ENCODE measurements at places on chromosomes 1 and 21.

DNA sequence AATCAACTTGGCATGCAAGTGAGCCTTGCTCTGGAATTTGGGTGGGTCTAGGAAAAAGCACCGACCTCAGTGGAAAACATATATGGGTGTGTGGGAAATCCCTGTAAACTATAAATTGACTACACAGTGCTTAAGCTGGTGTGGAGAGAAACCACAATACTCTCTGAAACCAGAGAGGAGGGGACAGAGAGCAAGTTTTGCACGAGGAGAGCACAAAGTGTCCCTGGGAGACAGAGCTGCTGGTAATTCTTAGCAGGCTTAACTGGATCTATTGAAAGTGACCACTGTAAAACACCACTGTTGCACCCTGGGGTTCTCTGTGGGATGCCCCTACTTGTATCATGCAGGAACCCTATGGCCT, 12.8 kb downstream of the KCNJ15 start:
- no peak for DNase-seq

DNA sequence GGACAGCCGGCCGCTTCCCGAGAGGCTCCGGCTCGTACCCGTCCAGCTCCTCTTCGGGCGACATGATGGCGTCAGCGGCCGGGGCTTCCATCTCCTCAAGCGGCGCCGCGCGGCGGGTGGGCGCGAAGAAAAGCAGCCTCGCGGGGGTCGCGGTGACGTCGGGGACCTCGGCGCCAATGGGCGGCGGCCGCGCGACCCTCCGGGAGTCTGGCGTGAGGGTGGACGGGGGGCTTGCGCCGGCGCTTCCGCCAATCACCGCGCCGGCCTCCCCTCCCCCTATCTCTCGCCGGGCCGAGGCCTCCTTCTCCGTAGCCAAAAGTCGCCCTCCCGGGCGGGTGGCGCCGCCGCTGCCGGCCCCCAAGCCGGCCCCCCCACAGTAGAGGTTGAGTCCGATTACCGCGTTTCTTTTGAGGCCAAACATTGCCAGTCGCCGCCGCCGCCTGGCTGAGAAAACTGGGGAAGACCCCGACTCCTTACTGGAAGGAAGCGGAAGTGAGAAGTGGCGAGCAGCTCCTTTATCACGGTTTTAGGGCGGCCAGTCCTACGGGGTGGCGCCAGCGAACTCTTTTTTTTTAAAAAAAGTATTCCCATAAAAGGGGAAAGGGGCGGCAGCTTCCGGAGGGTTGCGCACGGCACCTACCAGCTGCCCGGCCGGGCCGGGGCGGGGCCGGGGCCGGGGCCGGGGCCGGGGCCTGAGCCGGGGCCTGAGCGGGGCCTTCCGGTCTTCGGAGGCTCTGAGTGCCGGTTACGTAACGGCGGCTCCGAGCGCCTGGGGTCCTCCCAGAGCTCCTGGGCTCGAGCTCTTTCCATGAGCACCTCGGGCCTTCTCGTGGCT, at the start of gene MCL1:
MCL1 (minus strand) TSS at position 501 of the 835 bp plus-strand sequence; CDS start at position 421, 80 bp downstream.
- DNase-seq: peak; percentile 71

- DNase-seq: no peak
These were observed 15.1 kb downstream of the USP33 start for GRCh38 chr1:77744576-77744975.

GRCh38 chr1:209030454-209031167, 552.9 kb upstream of the CAMK1G start:
- no peak for DNase-seq

- no peak for DNase-seq
These were observed 3.8 kb upstream of the GRHL3 start for GRCh38 chr1:24315391-24315790.

DNA sequence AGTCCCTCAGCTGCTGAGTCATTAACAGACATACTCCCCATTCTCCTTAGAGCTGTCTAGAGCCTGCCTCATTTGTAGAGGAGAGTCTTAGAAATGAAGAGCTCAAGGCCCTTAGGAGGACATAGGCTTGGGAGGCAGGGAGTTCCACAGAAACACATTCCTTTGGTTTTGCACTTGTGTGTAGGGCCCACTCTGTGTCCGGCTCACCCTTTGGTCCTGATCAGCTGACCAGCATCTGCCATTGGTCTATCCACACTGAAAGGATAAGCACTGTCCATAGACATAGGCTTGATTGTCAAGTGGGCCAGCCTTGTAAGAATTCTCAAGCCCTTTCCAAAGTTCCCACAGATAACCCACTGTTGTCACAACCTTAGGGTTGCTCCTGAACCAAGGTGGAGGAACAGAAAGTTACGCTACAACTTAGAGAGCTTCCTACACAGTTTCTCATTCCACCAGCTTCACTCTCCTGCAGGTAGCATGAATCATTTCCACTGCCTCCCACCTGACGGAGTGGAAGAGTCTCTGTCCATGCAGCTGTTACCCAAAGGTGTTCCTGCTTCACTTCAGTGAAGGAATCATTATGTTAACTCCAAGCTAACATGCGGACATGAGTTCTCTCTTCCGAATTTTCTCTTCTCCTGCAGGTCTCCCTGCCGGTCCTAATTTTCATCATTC, 96.1 kb downstream of the TNFSF18 start:
- no peak for DNase-seq

DNA sequence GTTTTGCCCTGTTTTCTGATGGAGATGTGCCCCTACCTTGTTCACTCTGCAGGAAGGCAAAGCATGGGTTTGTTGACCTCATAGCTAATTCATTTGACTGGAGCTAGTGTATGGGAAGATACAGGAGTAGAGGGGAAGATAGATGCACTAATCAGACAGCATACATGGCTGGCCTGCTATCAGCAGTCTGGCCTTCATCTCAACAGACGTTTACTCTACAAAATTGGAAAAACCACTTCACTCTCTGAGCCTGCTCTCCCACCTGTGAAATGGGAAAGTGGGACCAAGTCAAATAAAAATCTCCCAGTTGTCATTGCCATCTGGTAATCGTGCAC, 235.2 kb upstream of the RAB4A start:
- no peak for DNase-seq

DNA sequence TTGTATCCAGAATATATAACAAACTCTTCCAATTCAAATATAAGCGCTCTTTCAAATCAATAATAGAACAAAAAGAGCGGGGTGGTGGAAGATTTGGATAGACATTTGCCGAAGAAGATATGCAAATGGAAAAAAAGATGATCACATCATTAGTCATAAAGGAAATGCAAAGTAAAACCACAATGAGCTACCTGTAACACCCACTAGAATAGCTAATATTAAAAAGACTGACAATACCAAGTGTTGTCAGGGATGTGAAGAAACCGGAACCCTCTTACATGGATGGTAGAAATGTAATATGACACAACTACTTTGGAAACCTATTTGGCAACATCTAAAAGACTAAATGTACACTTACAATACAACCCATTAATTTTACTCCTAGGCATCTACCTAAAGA, 5.7 kb upstream of the TRAF5 start:
- DNase-seq: no peak

DNA sequence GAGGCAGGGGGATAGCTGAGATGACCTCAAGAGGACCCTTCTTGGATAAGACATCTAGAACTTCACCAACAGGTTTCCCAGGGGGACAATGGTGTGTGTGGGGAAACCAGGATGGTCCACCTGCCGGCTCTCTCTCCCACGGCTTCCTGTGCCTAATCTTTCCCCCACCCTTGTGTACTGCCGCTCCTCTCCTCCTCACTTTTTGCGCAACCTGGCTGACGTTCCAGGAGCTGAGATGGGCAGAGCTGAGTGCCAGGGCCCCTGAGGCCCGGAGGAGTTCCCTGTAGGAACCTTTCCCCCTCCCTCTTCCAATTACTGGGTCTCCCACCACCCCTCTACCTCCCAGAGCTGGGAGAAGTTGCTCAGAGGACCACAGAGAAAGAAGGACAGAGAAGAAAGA, 6.9 kb downstream of the SLC26A9 start:
- DNase-seq: no peak

GRCh38 chr1:21451981-21452411, 12.1 kb downstream of the NBPF3 start:
- no peak for DNase-seq

DNA sequence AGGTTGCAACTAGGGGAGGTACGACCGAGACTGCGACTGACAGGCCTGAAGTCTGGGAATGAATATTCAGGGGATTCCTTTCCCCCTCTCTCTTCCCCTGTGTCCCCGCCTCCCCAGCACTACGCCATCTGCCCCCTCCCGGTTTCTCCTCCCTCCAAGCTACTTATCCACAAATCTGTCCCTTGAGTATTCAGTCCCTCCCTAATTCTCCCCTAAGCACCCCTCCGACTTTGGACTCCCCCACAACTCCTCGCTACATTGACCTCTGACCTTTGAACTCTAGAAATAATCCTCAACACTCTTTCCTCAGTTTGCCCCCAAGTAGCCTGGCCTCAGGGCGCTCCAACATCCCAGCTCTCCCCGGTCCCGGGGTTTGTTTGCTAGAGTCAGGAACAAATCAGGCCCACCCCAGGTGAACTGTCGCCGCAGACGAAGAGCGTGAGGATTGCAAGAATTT, 393 bp downstream of the LYSMD1 start:
- DNase-seq: no peak

DNA sequence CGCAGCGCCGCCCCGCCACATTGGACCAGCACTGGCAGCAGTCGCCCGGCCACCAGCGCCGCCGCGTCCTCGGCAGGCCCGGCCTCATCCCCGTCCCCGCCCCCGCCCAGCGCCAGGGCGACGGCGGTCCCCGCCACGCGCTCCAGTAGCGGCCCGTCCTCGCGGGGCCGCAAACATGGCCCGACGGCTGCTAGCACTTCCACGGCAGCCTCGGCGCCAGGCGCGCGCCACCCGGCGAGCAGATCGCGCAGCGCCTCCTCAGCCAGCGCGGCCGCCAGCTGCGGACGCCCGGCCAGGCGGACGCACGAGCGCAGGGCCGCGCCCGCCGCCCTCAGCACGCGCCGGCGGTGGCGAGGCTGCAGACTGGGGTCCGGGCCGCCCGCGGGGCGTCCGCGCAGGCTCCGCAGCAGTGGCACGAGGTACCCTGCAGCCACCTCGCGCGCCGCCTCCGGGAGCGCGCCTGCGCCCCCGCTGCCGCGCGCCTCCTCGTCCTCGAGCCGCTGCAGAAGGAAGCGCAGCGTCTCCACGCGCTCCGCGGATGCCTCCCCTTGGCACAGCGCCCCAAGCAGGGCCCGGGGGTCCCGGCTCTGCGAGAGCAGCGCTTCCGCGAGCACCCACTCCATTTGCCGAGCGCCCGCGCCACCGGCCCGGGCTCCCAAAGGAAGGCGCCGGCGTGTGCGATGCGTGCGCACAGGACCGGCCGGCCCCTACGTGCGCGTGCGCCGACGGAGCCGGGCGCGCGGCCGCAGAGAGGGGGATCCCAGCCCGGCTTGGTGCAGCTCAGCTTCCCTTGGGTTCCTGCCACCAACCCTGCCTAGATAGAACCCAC, at the start of gene TARBP1:
TARBP1 (minus strand) TSS at position 699 of the 829 bp plus-strand sequence; CDS start at position 623, 76 bp downstream.
- peak; percentile 73 for DNase-seq

DNA sequence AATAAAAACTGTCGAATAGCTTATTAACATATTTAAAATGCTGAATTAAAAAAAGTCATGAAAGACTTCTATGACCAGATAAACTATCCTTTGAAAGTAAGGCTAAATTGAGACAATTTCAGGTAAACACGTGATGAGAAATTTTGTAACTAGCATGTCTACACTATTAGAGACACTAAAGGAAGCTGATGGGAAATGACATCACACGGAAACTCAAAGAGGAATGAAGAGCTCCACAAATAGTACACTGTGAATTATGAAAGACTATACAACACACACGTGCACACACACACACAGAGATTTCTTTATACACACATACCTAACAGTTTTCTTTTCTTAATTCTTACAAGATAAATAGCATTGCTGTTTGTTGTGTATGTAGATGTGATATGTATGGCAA, 70.9 kb upstream of the PLA2G4A start:
- no peak for DNase-seq

DNA sequence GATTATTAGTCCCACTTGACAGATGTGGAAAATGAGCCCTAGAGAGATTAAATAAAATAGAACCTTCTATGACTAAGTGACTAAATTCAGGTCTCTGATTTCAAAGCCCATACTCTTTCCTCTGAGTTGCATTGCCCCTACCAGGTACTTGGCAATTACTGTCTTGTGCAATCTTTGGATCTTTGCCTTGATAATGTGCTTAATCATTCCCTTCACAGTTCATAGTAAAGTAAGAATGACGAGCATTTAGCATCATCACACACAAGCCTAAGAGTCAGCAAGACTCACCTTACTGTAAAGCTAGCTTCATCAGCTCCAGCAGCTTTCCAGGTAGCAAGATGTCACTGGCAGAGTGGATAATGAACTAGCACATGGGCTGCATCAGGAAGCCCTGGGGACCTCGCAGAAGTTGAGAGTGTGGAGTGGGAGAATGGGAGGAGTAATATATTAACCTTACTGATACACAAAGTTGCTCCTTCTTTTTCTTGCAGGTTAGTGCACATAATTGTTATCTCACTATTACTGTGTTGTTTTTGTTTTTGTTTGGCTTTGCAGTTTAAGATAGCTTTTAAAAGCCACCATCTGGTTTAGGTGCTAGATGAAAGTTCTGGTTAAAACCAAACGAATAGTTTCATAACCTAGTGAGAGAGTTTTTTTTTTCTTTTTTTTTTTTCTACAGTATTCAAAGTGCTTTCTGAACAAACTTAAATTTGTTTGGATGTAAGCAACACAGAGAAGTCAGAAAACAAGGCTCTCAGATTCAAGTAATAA, 71.8 kb downstream of the PBX1 start:
- no peak for DNase-seq

- no peak for DNase-seq
These were observed 62.7 kb downstream of the CD34 start for GRCh38 chr1:207848234-207848633.

DNA sequence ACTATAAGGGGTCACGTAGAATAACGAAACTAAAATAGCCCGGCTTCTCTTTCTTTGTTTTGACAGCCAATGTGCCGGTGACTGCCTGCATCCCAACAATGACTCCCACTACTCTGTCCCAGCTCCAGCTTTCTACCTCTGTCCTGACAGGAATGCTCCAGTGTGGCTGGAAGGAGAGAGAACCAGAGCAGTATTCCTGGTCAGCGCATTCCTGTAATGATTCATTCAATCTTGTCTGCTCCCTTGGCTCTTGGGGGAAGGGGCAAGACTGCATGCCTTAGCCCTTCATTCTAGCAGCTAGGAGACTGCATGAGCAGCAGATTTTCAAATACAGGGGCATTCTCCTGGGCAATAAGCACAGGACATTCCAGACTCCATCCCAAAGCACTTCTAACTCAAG, 132.1 kb upstream of the PRMT6 start:
- DNase-seq: no peak

- DNase-seq: no peak
These were observed 7.6 kb downstream of the CDKN2C start for GRCh38 chr1:50977575-50978143.

DNA sequence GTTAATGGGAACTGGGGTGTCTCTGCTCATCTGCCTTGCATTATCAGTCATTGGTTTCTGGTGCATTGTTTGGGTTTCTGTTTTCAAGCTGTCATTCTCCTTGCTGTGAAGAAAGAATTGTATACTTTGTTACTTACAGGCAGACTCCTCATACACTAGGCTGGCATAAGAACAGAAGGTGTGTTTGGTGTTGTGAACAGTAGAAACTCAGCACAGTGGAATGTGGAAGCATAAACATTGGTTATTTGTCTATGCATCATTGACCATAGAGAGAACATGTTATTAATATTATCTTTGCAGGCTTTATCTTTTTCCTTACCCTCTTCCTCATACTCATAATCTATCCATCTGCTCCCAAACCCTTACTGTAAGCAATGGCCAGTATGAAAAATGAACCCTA, 18.2 kb downstream of the C1orf87 start:
- DNase-seq: no peak

All from stimulated activated CD4-positive, alpha-beta T cell treated with anti-CD3 and anti-CD28 coated beads, Interleukin-1b, Interleukin-23, amount 100 ng/mL, for 4 hours (primary cell).